ENCODE measurements at places on chromosomes 7 and 10.

- no peak for DNase-seq
These were observed 76.7 kb upstream of the MKX start for GRCh38 chr10:27822301-27822700.

DNA sequence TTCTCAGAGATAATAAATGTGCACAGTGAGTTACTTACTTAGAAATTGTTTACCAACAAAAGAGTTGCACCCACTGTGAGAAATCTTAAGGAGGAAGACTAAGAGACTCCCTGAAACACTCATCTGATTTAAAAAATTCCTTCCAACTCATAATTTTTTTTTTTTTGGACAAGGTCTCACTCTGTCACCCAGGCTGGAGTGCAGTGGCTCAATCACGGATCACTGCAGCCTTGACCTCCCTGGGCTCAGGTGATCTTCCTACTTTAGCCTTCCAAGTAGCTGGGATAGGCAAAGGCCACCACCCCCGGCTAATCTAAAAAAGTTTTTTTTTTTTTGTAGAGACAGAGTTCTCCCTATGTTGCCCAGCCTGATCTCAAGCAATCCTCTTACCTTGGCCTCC, 36.0 kb downstream of the MALSU1 start:
- DNase-seq: no peak

DNA sequence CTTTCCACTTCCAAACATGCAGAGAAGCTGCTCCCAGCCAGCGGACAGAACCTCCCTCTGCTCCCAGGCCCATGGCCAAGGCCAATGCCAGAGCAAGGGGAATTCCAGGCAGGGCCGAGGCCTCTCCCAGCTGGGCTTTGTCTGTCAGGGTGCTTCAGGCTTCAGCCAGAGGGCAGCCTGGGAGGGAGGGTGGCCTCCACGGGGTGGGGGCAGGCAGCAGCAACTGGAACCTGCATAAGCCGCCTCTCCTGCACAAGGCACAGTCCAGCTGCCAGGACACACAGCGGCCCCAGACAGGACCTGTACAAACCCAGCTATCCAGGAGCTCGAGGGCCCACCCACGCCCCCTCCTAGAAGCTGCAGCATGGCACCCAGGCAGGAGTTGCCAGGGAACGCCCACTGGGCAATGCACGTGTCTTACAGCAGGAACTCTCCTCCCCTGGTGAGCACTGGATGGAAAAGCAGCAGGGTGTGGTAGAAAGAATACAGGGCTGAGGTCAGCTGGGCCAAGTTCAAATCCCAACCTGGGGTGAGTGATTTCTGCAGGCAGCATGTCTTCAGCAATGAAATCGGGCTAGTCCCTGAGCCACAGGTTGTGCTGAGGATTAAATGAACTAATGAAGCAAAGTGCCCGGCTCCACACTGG, 7.6 kb downstream of the FAM53B start:
- DNase-seq: peak; percentile 50

- peak; percentile 42 for DNase-seq
These were observed 31.9 kb downstream of the PIP4K2A start for GRCh38 chr10:22682237-22683139.

GRCh38 chr7:29968683-29969395, 20.8 kb downstream of the SCRN1 start:
- peak; percentile 48 for DNase-seq

GRCh38 chr10:33520223-33520622, 185.8 kb upstream of the NRP1 start:
- no peak for DNase-seq

DNA sequence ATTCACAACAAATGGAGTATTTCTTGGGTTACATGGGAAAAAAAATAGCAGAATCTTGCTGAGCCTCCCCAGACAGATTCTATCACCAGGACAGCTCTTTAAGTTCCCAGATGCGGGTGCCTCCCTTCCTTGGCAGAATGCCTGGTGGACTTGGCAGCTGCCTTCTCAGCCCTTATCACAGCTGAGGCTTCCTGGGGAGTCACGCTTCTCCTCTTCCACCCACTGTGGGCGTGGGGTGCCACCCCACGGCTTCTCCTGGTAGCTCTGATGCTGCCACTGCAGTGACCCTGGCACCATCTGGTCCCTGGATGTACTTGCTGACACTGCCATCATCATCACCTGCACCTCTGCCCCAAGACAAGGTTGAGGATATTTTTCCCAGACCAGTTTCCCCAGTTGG, 16.2 kb upstream of the NME8 start:
- peak; percentile 16 for DNase-seq

GRCh38 chr10:74027702-74028101, 29.8 kb downstream of the VCL start:
- no peak for DNase-seq

- no peak for DNase-seq
These were observed 42.2 kb downstream of the XPNPEP1 start for GRCh38 chr10:109880886-109881768.

GRCh38 chr7:158550394-158550700, 37.3 kb downstream of the PTPRN2 start:
- DNase-seq: no peak

DNA sequence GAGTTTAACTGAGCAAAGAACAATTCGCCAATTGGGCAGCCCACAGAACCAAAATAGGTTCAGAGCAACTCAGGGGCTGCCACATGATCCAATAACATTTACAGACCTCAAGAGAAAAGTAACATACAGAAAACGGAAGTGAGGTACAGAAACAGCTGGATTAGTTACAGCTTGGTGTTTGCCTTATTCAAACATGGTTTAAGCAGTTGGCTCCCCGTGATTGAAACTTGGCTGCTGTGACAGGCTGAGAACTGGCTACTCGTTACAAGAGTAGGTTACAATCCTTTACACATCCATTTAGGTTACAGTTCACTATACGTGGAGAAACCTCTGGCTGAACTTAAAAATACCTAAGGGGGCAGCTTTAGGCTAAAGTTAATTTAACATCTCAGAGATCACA, 673.1 kb upstream of the PHF14 start:
- no peak for DNase-seq

DNA sequence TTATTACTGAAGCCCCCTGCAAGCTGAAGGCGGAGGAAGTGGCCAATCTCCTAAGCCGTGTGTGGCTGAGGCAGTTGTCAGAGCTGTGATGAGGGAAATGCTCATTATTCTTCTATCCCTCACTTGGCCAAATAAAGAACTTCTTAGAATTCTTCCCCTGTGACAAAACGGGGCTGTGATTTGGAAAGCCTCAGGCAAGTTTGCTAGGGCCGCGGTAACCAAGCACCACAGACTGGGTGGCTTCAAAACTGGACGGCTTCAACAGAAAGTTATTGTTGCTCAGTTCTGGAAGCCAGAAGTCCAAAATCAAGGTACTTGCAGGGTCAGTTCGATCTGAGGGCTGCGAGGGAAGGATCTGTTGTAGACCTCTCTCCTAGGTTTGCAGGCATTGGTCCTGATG, 72.3 kb upstream of the STEAP1B start:
- no peak for DNase-seq
